Activated naive CD8-positive, alpha-beta T cell treated with anti-CD3 and anti-CD28 coated beads, Interleukin-2, amount 10 ng/mL, durations not matched to agents 7 days and 5 days (primary cell): ENCODE measurements at places on chromosomes 1 and 21.

DNA sequence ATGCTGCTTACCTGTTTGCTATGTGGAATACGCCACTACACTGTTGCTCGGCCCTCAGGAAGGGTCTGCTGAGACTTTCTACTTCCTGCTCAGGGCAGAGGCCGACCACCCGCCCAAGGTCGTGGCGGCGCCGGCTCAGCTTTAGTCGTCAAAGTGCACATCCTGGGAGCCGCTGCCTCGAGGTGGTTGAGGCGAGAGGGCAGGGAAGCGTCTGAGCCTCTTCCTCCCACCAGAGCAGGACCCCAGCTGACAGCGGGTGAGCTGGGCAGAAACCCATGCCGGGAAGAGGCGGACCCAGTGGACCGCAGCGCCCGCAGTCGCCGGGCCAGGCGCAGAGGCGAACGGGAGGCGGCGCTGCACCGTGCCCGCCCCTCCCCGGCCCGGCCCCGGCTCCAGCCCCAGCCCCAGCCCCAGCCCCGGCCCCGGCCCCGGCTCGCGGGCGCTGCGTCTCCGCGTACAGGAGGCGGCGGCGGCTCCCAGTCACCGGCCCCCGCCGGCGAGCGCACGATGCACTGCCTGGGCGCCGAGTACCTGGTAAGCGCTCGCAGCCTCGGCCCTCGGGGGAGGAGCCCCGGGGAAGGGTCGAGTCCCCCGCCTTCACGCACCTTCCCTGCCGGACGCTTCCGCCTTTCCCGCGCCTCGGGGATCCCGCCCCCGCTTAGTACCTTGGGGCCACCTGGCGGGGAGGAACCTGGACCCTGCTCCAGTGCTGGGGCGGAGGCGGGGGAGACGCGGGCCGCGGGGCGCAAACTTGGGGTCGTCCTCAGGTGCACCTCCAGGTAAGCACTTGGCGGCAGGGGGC is at the start of gene SLC44A3:
Gene SLC44A3, plus strand, starts transcription at position 413 of the 802 bp plus-strand sequence. Its CDS starts 95 bp downstream, at position 508.
- H3K4me1 ChIP-seq: peaks cover 1% of the 10 kb centered on the region
- H3K36me3 ChIP-seq: no peaks in the 10 kb centered on the region
- DNase-seq: peak; percentile 51
- peak within 1 kb of the TSS; percentile 62 for H3K4me3 ChIP-seq
- H3K27ac ChIP-seq: no peak within 1 kb of the TSS

DNA sequence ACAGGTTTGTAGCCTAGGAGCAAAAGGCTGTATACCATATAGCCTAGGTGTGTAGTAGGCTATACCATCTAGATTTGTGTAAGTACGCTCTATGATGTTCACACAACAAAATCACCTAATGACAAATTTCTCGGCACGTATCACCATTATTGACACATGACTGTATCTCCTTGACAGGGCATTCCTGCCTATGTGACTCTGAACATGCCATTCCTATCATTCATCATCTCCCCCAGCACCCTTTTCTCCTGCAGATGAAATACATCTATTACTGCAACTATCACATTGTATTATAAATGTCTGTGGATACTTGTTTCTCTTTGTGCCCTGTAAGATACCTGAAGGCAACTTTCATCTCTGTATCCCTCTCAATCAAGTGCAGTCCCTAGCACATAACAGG is 29.9 kb downstream of the TP53BP2 start:
- no peak overlapping the region for H3K27ac ChIP-seq
- H3K4me1 ChIP-seq: peaks cover 18% of the 10 kb centered on the region
- no peaks in the 10 kb centered on the region for H3K27me3 ChIP-seq
- no peak overlapping the region for H3K4me3 ChIP-seq
- H3K36me3 ChIP-seq: peaks cover 21% of the 10 kb centered on the region
- DNase-seq: no peak

- H3K27me3 ChIP-seq: peaks cover 2% of the 10 kb centered on the region
- DNase-seq: no peak
- H3K4me1 ChIP-seq: no peaks in the 10 kb centered on the region
- no peak overlapping the region for H3K4me3 ChIP-seq
These were observed 569.4 kb upstream of the ADAMTS5 start for GRCh38 chr21:27536319-27536718.

GRCh38 chr1:27438621-27439061 is 46.2 kb downstream of the GPR3 start:
- H3K27me3 ChIP-seq: no peaks in the 10 kb centered on the region
- peaks cover 18% of the 10 kb centered on the region for H3K36me3 ChIP-seq
- peaks cover 35% of the 10 kb centered on the region for H3K4me1 ChIP-seq
- H3K27ac ChIP-seq: peak overlapping the region; percentile 22
- H3K4me3 ChIP-seq: no peak overlapping the region
- no peak for DNase-seq

- no peaks in the 10 kb centered on the region for H3K36me3 ChIP-seq
- peaks cover 3% of the 10 kb centered on the region for H3K4me1 ChIP-seq
- no peak overlapping the region for H3K4me3 ChIP-seq
- no peak for DNase-seq
- H3K27ac ChIP-seq: peak overlapping the region; percentile 18
These were observed 24.7 kb upstream of the MYCL start for GRCh38 chr1:39926343-39926793.

- no peak for DNase-seq
- no peak overlapping the region for H3K4me3 ChIP-seq
- peaks cover 4% of the 10 kb centered on the region for H3K4me1 ChIP-seq
- H3K27me3 ChIP-seq: peaks cover 4% of the 10 kb centered on the region
These were observed 157.1 kb downstream of the ELAVL4 start for GRCh38 chr1:50265790-50266314.

- no peak overlapping the region for H3K4me3 ChIP-seq
- DNase-seq: no peak
- H3K27me3 ChIP-seq: peaks cover 54% of the 10 kb centered on the region
- peaks cover 4% of the 10 kb centered on the region for H3K4me1 ChIP-seq
- H3K36me3 ChIP-seq: peaks cover 2% of the 10 kb centered on the region
- no peak overlapping the region for H3K27ac ChIP-seq
These were observed 4.3 kb upstream of the BCAR3 start for GRCh38 chr1:93685918-93686317.

DNA sequence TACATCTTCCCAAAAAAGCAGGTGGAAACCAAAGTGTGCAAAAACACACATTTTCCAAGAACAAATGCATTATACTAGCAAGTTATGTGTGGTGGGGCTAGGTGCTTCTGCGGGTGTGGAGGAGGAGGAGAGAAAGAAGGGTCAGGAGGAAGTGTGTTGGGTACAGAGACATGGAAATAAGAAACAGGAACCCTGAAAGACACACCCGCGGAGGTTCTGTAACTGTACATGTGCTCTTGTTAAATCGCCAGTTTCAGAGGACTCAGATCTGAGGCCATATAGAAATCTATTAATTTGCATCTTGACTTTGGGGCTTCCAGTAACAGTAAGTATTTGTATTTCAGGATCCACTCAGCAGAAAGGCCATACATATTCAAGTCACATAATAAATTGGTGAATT is 30.9 kb downstream of the ERG start:
- H3K4me1 ChIP-seq: no peaks in the 10 kb centered on the region
- H3K4me3 ChIP-seq: no peak overlapping the region
- H3K27me3 ChIP-seq: peaks cover 14% of the 10 kb centered on the region
- no peak overlapping the region for H3K27ac ChIP-seq
- no peaks in the 10 kb centered on the region for H3K36me3 ChIP-seq
- no peak for DNase-seq

DNA sequence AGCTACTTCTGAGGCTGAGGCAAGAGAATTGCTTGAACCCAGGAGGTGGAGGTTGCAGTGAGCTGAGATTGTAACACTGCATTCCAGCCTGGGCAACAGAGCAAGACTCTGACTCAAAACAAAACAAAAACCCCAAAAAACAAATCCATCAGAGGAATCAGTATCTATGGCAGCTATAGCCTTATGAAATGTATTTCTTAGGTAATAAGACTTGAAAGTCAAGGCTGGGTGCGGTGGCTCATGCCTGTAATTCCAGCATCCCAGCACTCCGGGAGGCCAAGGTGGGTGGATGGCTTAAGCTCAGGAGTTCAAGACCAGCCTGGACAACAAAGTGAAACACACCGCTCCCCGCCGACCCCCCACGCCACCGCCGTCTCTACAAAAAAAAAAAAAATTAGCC is 31.1 kb upstream of the EYA3 start:
- no peak overlapping the region for H3K27ac ChIP-seq
- H3K4me1 ChIP-seq: peaks cover 16% of the 10 kb centered on the region
- no peak overlapping the region for H3K4me3 ChIP-seq
- no peak for DNase-seq
- no peaks in the 10 kb centered on the region for H3K36me3 ChIP-seq

DNA sequence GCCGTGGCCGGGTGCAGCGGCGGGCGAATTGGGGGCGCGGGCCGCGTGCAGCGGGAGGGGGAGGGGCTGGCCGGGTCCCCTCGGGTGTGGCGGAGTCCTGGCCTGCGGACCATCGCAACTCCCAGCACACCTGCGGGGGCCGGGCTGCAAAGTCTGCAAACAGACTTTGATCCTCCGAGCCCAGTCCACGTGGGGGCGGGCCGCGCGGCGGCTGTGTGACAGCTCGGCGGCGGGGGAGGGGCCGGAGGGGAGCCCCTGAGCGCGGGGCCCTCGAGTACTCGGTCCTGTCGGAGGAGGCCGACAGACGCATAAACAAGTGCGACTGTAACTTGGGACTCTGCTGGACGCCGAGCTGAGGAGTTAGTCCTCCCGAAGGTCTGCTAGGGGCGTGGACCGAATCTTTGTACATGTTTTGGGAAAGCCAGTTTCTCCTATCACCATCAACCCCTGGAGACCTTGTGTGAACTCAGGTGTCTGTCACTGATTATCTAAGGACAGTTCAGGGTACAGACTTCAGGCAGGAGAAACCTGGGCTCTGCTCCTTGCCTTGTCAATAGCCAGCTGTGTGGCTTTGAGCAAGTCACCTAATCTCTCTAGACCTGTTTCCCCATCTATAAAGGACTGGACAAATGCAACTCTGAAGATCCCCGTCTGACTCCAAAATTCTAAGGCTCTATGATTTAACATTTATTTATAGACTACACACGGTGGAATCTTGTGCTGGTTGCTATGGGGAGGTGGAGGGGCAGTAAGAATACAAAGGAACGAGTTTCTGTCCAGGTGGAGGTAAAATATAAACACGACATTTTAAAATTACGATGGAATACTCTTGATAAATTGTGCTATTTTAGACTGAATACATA is 710 bp upstream of the SLC30A1 start:
- no peaks in the 10 kb centered on the region for H3K27me3 ChIP-seq
- peaks cover 14% of the 10 kb centered on the region for H3K36me3 ChIP-seq
- peak overlapping the region; percentile 83 for H3K4me3 ChIP-seq

DNA sequence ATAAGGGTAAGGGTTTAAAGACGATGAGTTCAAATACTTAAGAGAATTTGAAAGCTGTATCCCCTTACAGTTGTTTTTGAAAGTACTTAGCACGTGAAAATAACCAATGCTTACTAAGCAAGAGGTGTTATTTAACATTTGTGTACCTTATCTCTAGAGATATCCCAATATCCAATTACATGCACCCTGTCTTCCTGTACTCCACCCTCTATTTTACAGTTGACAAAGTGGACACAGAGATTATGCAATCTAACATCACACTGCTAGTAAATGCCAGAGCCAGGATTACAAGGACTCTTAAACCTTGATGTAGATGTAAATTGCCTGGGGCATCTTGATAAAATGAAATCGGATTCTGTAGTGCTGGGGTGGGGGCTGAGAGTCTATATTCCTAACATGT is 72.0 kb downstream of the GDAP2 start:
- no peaks in the 10 kb centered on the region for H3K4me1 ChIP-seq
- no peak overlapping the region for H3K27ac ChIP-seq
- H3K4me3 ChIP-seq: no peak overlapping the region

DNA sequence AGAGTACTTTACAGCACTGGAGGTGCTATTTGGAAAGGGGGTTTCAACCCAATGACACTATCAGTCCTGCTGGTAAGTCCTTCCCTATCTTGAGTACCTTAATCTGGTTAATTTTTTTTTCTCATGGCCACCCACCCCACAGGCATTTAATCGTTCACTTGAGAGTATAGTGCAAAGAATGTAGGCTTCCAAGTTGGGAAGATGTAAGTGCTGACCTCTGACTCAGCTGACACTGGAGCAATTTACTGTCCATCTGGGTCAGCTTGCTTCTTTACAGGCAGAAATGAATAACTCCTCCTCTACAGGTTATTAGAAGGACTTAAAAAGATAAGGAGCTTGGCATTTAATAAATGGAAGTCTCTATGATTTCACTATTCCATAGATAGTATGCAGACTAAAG is 89.6 kb downstream of the AK5 start:
- DNase-seq: no peak
- peaks cover 4% of the 10 kb centered on the region for H3K4me1 ChIP-seq
- H3K27ac ChIP-seq: no peak overlapping the region
- no peaks in the 10 kb centered on the region for H3K27me3 ChIP-seq

DNA sequence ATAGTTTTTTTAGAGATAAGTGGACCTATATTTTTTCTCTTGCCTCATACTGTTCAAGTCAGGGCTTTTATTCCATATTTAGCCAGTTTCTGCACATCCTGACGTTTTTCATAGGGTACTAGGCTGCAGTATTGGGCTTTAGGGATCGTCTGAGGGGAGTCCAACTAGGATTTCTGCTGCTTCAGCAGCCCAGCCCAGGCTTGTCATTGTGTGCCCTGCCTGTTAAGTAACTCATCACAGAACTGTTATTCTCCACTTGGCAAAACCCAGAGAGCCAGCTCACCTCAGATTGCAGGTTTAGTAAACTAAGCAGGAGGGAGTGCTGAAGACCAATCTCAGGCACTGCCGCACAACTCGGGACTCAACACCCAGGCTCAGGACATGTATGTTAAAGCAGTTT is 2.8 kb downstream of the GALNT2 start:
- peaks cover 4% of the 10 kb centered on the region for H3K27me3 ChIP-seq
- peaks cover 4% of the 10 kb centered on the region for H3K36me3 ChIP-seq
- H3K4me3 ChIP-seq: no peak overlapping the region
- no peak for DNase-seq
- H3K4me1 ChIP-seq: peaks cover 31% of the 10 kb centered on the region

- H3K4me3 ChIP-seq: no peak overlapping the region
- H3K27me3 ChIP-seq: no peaks in the 10 kb centered on the region
- no peaks in the 10 kb centered on the region for H3K4me1 ChIP-seq
- DNase-seq: no peak
These were observed 113.8 kb downstream of the DPYD start for GRCh38 chr1:97806996-97807520.

DNA sequence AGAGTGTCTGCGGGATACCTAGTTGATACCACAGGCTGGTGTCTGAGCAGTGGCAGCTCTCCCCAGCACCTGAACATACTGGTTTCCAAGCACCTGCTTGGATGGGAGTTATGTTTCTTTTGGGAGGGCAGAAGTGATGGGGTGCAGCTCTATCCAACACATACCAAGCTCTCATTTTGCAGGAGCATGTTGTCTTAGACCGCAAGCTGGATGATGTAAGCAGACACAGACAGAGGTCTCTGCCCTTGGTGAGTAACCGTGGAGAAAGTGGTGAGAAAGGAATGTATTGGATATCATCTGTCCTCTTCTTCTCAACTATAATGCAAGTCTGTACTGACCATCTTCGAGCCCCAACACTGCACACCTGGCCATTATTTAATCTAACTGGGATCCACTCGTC is 37.4 kb downstream of the ZNF496 start:
- no peak overlapping the region for H3K27ac ChIP-seq
- no peak for DNase-seq
- H3K4me1 ChIP-seq: peaks cover 23% of the 10 kb centered on the region
- H3K36me3 ChIP-seq: peaks cover 9% of the 10 kb centered on the region
- H3K27me3 ChIP-seq: no peaks in the 10 kb centered on the region
